ENCODE measurements at places on chromosomes 2 and 18.

GRCh38 chr18:41858761-41859555 is 96.1 kb upstream of the PIK3C3 start:
- H3K4me3 ChIP-seq: no peak overlapping the region
- no peaks in the 10 kb centered on the region for H3K4me1 ChIP-seq
- DNase-seq: no peak
- H3K27ac ChIP-seq: no peak overlapping the region
- peaks cover 5% of the 10 kb centered on the region for H3K27me3 ChIP-seq

DNA sequence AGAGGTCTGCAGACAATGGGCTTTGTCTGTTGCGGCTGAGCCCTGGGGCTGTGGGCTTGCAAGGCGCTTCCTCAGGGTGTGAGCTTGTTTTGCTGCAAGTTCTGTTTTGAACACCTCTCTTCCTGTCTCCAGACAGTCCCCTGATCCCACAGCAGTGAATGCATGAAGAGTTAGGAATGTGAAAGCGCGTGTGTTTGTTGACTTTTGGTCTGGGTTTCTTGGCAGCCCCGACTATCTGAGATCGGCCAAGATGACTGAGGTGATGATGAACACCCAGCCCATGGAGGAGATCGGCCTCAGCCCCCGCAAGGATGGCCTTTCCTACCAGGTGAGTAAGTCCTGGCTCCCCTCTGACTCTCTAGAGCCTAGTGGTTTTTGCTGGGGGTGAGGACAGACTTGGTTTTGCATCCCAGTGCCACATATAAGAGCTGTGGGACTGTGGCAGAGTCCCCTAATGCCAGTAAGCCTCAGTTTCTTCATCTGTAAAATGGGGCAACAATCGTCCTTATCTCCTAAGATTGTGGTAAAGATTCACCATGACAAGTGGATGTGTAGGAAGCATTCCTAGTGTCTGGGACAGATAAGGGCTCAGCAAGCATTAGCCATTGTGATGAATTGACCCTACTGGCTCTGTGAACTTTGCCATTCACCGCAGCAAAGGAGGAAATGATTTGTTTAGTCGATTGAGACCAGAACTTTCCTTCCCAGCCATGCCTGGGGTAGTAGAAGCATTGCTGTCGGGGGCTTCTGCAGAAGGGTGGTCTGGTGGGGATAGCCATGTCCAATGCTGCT is 3.0 kb downstream of the LBH start:
- H3K36me3 ChIP-seq: peaks cover 37% of the 10 kb centered on the region
- H3K4me1 ChIP-seq: peaks cover 57% of the 10 kb centered on the region
- no peak for DNase-seq

GRCh38 chr2:145329971-145330370 is 810.1 kb upstream of the ZEB2 start:
- H3K27ac ChIP-seq: no peak overlapping the region
- H3K4me3 ChIP-seq: no peak overlapping the region
- no peak for DNase-seq
- H3K27me3 ChIP-seq: no peaks in the 10 kb centered on the region

GRCh38 chr18:53797998-53798495 is 426.4 kb downstream of the MBD2 start:
- no peaks in the 10 kb centered on the region for H3K36me3 ChIP-seq
- no peak overlapping the region for H3K4me3 ChIP-seq
- H3K4me1 ChIP-seq: no peaks in the 10 kb centered on the region
- no peak overlapping the region for H3K27ac ChIP-seq

DNA sequence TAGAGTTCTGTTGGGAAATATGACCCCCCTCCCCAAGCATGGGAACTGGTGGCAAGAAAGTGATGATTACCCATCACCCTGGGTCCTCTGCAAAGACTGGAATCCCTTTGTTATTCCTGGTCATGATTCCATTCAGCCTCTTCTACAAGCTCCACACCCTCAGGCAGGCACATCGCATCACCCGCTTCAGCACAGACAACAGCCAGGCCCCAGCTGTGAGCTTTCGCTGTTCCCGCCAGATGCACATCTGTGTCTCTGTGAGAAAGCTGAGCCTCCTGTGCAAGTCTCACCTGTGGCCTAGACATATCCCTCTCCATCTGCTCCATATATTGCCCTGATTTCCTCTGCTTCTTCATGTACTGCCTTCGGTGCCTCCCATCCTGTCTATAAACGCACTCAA is 368.0 kb upstream of the RAB6C start:
- H3K27ac ChIP-seq: no peak overlapping the region
- no peaks in the 10 kb centered on the region for H3K4me1 ChIP-seq
- no peaks in the 10 kb centered on the region for H3K36me3 ChIP-seq

DNA sequence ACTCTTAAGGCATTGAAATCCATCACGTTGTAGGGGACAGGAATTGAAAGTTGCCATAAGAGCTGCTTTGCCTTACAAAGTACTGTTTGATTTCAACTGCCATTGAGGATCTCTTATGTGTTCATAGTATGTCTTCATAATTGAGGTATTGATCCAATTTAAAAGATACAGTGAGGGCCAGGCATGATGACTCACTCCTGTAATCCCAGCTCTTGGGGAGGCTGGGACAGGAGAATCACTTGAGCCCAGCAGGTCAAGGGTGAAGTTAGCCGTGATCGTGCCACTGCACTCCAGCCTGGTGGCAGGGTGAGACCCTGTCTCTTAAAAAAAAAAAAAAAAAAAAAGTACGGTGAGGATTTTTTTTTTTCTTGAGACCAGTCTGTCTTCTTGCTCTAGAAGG is 91.7 kb upstream of the EML6 start:
- peak overlapping the region; percentile 65 for H3K27ac ChIP-seq
- no peaks in the 10 kb centered on the region for H3K27me3 ChIP-seq
